GM04504 (cell line): ENCODE measurements at places on chromosomes 1 and 21.

DNA sequence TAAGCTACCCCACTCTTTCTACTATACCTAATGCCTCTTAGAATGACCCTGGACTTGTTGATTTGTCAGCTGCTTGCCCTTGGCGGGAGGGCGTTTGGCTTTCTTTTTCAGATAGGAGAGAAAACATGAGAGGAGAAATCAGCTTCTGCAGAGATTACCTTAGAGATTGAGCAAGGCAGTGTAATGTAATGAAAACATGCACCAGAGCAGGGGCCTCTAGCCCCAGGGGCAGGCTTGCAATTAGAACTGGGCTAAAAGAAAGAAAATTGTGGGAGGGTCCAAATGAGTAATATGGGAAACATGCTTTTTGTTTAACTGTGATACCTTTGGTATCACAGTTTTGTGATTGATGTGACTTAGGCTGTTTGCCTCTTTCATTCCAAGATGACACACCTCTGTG lies 89.7 kb downstream of the PBX1 start:
- no peak for DNase-seq

DNA sequence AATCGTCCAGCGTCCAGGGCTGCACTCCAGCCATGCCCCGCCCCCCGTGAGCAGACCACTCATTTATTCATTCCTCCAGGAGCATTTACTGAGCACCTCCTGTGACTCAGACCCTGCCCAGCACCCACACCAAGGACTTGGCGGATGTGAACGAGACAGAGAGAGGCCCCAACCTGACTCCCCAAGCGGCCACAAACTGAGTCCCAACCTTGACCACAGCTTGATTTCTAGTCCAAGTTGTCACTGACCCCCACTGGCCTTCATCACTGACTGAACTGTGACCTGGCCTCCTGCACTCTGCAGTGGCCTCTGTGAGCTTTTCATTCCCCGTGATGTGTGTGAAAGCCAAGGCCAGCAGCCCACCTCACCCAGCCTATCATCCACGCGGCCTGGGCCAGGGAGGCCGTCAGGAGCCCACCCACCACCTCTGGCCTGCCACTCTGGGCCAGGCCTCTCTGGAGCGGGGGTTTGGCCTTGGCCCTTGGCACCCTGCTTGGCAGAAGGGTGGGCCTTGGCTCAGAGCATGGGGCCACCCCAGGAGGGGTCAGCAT lies 19.3 kb upstream of the RUNX3 start:
- peak; percentile 31 for DNase-seq

DNA sequence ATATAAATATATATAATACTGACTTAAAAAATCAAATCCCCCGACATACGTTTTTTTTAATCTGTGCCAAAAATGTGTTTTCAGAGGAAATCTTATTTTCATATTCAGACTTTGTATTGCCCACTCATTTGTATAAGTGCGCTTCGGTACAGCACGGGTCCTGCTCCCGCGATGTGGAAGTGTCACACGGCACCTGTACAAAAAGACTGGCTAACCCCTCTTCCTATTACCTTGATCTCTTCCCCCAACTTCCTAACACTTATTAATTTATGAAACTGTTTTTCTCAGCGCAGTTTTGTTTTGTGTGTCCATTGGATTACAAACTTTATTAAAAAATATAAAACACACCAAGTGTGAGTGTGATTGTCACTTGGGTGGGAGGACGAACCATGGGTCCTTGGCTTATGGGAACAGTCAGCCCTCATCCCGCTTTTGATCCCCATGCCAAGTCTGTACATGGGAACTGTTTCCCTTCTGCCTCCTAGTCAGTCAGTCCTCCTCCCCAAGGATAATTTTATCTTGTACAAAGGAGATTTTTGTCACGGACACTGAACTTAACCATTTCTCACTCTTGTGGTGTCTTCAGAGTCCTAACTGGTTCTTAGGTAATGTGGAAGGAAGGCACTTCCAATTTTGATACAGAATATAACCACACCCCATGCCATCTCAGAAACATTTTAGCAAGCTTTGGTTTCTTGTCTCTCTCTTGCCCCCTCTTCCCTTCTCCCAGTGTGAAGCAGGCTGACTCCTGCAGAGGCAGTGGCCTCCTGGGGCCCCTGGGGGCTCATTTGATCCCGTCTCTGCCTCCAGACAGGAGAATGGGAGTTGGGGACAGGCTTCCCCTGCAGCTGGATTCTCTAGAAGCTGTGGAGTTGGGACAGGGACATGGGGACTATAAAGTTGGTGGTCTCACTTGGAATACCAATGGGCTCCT lies 35.5 kb downstream of the ZBTB17 start:
- no peak for DNase-seq

GRCh38 chr1:39378377-39378776 lies 113.1 kb upstream of the BMP8A start:
- DNase-seq, result no peak

DNA sequence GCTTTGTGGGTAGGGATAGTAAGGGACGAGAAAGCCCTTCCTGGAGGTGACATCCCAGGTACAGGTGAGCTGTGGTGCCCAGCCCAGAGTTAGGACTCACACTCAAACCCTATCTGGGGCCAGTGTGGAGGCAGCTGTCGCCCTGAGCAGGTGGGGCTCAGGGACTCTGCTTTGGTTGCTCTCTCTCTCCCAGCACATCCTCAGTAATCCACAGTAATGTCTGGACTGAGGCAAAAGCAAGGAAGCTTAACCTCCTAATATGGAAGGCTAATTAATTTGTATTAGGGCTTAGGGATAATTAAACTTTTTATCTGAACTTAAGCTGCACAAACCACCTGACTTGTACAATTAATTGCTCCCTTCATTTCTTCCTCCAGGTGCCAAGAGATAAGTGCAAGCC lies 38.2 kb downstream of the DDX20 start:
- no peak for DNase-seq

GRCh38 chr1:169348383-169349036 lies 19.1 kb downstream of the NME7 start:
- peak; percentile 26 for DNase-seq

GRCh38 chr1:240705579-240705978 lies 93.6 kb upstream of the GREM2 start:
- peak; percentile 53 for DNase-seq

DNA sequence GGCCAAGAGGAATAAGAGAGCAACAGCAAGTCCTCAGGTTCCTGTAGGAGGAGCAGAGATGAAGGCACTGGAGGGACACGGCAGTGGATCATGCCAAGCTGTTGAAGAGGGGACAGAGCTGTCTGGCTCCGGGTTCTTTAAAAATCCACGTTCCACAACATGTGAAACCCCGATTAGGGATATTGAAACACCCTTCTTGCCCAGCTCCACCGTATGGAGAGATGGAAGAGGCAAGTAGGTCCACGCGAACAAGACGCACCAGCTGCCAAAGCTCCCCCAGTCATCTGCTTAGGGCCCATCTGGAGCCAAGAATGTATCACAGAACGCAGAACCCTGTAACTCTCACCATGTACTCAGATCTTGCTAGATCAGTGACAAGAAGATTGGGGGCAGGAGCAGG lies 3.9 kb downstream of the C1orf198 start:
- no peak for DNase-seq

DNA sequence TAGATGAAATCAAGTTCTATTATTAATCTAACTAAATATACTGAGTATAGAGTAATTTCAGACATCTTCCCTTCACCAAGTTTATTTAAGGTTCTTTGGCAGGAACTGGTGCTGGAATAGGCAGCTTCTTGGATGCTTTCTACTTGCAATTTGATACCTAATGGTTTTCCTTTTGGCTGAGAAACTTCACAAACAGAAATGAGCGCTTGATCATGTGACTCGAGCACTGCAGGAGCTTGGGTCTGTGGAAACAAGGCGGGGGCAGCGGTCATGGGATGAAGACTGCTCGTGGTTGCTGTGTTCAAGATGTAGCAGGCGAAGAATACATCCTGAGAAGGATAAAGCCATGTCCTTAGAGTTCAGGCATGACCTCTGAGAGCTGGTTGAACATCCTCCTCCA lies 136.8 kb downstream of the PTPRC start:
- no peak for DNase-seq

- no peak for DNase-seq
These were observed 86.4 kb downstream of the TMEM53 start for GRCh38 chr1:44587796-44588460.

GRCh38 chr21:38869946-38870345 lies 64.2 kb downstream of the ETS2 start:
- DNase-seq, result no peak
